A549 (cell line): ENCODE measurements at places on chromosomes 7 and 10. TPM values are rescaled to one million over a fixed set of nuclear protein-coding genes. Genes with fewer than 3 reads are reported as not detected.

GRCh38 chr10:51257511-51258248 lies 183.4 kb downstream of the PRKG1 start:
- DNase-seq, result no peak

DNA sequence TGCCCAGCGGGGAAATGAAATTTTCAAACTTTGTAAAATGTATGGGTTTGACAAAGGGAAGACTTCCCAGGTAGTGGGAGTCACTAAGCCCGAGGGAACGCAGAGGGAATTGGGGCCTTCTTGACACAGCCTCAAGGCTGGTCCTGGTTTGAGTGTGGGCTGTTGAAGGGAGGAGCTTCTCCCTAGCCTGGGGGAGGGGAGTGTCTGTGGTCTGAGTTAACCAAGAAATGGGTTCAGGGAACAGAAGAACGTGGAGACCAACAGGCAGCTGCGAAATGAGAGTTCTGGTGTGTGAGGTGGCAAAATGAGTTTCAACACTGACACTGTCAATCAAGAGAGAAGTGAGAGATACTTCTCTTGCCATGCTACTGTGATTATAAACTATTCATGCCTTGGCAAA lies 32.7 kb upstream of the BAMBI start:
- DNase-seq, result no peak

DNA sequence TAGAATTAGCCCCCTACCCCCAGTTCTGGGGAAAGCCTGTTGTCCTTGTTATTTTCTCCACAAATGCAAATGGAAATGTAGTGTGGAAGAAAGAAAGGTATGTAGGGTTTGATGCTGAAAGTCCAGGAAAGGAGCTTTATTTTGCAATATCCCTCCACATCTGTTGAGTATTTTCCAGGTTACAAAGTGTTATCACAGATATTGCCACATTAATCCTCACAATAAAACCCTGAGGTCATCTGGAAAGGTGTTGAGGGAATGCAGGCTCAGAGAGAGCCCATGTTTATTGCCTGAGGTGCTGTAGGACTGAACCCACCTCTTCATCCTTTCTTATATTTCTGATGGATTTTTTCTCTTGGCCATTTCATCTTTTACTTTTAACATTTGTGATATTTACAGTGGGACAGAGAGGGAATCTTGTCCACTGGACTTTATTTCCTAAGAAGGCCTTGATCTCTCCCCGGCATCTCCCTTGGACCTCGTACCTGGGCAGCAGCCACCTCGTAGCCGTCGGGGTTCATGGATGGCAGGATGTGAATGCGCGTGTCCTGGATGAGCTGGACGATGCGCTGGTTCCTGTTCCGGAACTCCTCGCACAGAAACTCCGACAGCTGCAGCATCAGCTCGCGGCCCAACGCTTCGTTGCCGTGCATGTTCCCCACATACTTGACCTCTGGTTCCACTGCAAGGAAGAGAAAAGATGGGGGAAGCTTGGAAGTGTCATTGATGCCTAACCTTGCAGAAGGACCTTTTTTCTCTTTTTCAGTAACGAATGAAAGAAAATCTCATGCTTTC lies 6.0 kb downstream of the CPN1 start:
- no peak for DNase-seq

Gene NEURL1
- polyA plus RNA-seq, result 0.12 to 0.37 TPM (median 0.26 TPM) in 3 replicates

- no peak for DNase-seq
These were observed 173.8 kb upstream of the GHITM start for GRCh38 chr10:83965473-83965872.

- no peak for DNase-seq
These were observed 511.2 kb upstream of the KCND2 start for GRCh38 chr7:119761776-119762175.

Gene CALD1
- 144 to 165 TPM (median 150 TPM) in 3 replicates for polyA plus RNA-seq

DNA sequence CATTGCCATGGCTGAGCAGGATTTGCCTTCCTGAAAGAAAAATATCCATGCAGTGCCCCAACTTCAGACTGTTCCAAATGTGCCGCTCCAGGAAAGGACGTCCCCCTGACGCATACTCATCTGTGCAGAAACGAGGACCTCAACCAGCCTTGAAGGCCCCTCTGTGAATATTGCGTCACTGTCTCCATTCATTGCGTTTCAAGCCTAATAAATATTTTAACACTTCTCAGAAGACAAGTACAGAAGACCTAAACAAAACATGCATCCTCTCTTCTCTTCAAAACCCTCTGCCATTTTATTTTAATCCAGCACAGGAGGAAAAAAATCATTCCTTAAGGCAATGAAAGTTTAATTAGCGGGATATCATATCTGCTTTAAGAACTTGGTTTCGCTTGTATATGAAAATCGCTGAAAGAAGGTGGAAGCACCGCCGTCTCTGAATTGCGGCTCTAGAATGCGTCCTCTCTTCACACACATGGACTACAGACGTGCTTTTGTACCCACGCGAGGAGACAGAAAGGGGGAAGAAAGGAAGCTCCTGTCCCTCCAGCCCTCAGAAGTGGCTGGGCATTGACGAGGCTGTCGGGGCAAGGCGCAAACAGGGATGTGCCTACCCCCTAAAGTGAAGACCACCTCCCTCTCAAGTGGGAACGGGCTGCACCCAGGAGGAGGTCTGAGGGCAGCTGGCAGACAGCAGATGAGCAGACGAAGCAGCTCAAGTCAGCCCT lies 36.8 kb downstream of the RGS10 start:
- no peak for DNase-seq

- DNase-seq, result no peak
These were observed 383.8 kb upstream of the SORCS1 start for GRCh38 chr10:107548301-107548700.

Gene RP9
- 25.1 to 28.8 TPM (median 25.7 TPM) in 3 replicates for polyA plus RNA-seq

DNA sequence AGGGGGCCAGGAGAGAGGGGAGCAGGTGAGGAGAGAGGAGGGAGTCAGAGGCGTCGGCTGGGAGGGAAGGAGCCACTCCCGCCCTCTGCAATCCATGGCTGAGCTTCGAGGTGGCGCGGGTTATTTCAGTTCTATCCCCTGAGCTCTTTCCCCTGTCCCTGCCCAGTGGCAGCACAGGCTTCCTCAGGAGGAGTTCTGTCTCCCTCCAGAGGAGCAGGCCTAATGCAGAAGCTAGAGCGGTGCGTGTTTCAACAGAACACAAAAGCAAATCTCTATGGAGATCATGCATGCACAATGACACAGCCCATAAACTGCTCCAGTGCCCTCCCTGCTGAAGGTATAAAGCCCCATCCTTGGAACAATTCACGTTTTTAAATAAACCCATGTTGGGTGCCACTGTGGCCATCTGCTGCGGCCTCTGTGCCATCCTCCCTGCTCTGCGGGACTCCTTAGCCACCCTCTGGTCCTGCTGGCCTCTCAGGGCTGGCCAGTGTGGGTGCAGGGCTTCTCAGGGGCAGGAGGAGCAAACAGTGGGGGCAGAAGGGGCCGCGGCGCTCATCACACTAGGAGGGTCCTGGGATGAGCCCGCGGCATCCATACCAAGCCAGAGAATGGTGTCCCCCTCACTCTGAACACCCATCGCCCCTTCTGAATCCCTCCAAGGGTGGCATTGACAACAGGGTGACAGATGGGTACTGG lies 192.6 kb upstream of the LYZL2 start:
- DNase-seq, result no peak
